ENCODE measurements at places on chromosomes 13 and 19.

DNA sequence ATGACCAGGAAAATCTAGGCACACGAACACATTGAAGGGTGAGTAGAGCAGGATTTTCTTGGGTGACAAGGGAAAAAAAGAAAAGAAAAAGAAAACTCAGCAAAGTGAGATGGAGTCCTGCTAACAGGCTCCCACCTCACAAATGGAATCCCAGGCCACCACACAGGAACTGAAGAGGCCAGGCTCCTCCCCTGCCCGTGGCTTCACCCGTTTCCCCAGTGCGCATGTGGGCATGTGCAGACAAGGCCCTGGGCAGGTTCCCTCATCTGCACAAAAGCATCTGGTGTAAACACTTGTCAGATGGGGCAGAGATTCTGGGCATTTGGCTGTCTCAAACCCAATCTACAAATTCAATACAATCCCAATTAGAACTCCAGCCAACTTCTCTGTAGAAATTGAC, 24.5 kb downstream of the CFAP97D2 start:
- no peak for DNase-seq

DNA sequence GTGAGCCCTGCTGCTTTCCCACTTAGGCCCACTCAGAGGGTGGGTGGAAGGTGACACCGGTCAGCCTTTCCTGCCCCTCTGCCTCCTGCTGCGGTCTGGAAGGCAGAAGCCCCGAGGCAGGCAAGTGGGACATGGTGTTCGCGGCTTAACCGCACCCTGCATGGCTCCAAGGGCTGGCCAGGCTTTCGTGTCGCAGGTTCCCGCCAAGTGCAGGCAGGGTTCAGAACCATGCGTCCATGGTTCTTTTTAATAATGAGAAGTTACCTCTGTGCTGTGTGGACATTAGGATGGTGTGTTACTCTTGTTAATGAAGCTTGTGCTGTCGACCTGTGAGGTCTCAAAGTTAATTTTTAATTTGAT, 986 bp downstream of the DGKH start:
- no peak for DNase-seq

- peak; percentile 35 for DNase-seq
Measured at GRCh38 chr19:13764821-13765394, 586 bp downstream of the MRI1 start.

- no peak for DNase-seq
Measured at GRCh38 chr13:113137691-113138298, 15.2 kb downstream of the F10 start.

DNA sequence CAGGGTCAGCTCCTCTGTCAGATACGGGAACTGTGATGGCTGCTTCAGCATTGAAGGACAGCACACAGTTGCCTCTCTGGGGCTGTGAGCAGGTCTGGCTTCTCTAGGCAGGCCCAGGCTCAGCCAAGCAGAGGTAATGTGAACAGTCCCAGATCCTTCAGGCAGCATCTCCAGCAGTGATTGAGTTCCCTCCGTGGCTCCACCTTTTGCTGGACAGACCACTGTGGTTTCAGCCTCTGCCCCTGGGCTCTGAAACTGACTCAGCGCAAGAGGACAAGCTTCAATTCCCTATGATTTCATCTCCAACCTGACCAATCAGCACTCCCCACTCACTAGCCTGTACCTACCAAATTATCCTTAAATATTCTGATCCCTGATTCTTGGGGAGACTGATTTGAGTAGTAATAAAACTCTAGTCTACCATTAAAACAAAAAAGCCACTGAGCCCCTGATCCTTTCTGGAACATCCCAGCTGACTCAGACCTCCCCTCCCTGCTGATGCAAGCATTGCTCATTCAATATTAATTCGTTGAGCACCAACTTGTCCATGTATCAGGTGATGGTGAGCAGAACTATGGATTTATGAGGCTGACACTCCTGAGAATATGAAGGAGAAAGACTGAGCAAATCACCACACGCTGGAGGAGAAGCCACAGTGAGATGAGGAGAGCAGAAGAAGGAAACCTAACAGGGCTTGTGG, 16.7 kb downstream of the GSX1 start:
- no peak for DNase-seq

DNA sequence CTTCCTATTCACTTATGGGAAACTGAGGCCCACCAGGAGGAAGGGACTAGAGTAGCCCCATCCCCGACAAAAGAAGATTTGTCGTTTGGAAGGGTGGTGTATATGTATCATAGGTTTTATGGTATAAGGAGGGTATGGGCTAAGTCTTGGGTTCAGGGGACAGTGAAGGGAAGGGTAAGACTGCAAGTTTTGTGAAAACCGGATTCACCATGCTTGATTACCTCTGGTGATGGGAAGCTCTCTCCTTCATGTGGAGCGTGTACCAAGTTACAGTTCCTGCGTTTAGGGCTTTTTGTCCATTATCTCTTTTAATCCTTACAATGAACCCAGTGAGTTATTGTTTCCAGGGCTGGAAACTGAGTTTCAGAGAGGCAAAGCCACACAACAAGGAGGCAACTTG, 3.8 kb downstream of the VASP start:
- no peak for DNase-seq

DNA sequence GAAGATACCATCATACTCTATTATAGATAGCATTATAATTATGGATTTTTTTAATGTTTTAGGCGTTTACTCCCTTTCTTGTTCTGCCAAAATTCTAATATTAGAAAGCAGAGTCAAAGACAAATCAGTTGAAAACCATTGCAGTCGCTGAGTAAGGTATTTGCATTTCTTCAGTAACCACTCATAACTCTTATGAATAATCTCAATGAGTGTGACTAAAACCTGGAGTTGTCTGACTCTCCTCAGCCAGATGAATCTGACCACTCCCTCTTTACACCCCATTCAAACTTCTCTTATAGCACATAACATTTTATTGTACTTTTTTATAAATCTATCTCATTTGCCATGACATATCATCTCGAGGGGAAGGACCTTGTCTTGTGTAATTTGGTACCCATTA, 1006.5 kb downstream of the DIAPH3 start:
- DNase-seq = no peak

- no peak for DNase-seq
Measured at GRCh38 chr13:81907787-81908372, 1567.0 kb upstream of the SPRY2 start.

GRCh38 chr19:964116-964520, 20.0 kb upstream of the WDR18 start:
- DNase-seq = no peak

DNA sequence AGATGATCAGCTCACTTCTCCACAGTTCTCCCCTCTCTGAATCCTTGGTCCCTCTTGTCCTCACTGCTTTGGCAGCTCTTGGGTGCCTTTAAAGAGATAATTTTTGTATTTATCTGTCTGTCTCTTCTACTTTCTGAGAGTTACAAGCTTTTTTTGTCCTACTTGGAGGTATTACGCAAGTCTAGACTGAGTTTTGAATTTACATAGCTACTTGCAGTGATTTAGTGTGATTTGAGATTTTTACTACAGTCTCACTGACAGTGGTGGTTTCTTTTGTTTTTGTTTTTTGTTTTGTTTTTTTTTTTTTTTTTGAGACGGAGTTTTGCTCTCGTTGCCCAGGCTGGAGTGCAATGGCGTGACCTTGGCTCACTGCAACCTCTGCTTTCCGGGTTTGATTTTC, 22.1 kb downstream of the URI1 start:
- DNase-seq = peak; percentile 54

DNA sequence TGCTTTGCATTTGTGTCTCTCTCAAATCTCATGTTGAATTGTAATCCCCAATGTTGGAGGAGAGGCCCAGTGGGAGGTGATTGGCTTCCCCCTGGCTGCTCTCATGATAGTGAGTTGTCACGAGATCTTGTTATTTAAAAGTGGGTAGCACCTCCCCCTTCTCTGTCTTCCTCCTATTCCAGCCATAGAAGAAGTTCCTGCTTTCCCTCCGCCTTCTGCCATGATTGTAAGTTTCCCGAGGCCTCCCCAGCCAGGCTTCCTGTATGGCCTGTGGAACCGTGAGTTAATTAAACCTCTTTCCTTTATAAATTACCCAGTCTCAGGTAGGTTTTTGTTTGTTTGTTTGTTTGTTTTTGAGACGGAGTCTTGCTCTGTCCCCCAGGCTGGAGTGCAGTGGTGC, 3.8 kb downstream of the LILRA4 start:
- no peak for DNase-seq

DNA sequence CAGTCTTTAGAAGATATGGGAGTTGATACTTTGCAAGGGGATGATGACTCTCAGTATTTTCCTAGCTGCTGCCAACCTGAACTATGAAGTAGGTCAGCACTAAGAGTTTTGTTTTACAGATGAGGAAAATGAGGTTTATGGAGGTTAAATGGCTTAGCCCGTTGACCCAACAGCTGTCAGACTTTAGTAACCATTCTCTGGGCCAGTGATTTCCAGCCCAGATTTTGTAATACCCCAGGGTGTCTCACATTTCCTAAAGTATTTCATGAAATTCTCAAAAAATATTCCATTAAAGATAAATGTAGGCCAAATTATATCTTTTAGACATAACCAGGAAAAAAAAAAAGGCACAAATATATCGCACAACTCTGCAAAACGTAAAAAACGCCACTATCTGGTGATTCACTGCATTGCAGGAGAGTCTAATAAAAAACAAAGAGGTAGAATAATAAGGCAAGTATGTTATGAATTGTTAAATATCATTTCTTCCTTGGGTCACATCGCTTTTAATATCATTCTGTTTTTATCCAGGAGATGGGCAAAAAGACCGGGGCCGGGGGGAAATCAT, 112.5 kb downstream of the DACH1 start:
- DNase-seq = peak; percentile 30

DNA sequence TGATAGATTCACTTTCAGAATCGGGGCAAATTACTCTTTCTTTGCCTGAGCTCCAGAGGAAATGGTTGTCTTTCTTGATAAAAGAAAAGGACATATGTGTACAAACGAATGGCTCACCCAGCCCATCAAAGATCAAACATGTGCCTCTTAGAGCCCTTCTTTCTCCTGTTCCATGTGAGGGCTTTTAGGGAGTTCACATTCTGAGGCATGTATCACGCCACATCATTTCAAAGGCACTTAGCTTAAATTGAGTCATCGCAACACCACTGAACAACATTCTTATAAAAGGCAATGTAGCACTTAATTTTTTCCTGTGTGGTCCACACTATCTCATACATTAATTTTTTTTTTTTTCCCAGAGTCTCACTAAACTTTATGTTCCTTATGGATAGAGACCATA, 521.0 kb downstream of the SUCLA2 start:
- DNase-seq = peak; percentile 90
